HuH-7 (cell line): ENCODE measurements at places on chromosomes 12 and 14.

DNA sequence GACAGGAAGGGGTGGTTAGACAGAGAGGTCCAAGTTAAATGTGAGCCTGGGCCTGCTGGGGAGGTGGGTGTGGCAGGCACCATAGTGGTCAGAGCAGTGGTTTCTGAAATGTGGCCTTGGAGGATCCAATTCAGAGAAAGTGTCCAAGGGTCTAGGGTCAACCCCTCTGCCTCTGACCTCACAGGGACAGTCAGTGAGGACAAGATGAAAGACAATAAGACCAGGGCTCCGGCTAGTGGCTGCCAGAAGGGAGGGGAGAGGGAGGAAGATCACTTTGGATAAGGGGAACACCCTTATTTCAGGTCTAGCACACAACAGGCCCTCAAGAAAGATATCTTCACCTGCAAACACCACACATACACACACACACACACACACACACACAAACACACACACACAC is 335.1 kb downstream of the MED13L start:
- DNase-seq = no peak

DNA sequence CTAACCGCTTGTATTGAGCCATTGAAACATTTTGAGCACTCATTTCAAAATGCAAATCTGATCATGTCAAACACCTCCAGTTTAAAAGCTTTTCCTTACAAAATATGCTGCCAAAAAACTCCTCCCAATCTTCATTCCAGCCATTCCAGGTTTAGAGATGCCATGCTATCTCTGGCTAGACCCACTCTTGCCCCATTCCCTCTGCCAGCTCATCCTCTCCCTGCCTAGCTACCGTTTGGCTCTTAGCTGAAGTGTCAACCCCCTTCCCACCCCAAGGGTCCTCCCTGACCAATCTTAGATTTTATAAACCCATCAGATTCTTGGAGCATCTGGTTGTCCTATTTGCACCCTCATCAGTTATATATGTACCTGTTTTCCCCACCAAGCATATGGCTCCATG is 75.0 kb downstream of the SCAF11 start:
- DNase-seq = no peak

- peak; percentile 30 for DNase-seq
Measured at GRCh38 chr14:26597589-26598080, at the start of gene NOVA1. Gene NOVA1 (minus strand): TSS chr14:26598033. CDS start chr14:26597436, 597 bp downstream.

DNA sequence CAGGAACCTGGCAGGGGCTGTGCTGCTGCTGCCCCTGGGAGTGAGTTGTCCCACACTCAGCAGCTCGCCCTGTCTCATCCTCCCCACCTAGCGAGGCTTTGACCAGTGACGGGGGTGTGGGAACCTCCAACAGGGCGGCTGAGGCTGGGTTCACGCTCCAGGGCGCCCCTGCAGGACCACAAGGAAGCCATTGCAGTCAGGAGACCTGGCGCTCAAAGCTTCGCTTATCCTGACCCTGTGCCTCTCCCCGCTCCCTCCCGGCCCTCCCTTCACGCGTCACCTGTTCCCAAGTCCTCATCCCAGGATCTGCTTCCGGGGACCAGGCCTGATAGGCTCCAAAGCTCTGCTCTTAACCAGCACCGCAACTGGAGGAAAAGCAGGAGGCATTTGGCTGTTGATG is 272.0 kb upstream of the SFSWAP start:
- DNase-seq = no peak

- no peak for DNase-seq
Measured at GRCh38 chr12:46752396-46752795, 73.4 kb downstream of the SLC38A4 start.

GRCh38 chr12:69873429-69873828 is 48.4 kb downstream of the MYRFL start:
- no peak for DNase-seq

DNA sequence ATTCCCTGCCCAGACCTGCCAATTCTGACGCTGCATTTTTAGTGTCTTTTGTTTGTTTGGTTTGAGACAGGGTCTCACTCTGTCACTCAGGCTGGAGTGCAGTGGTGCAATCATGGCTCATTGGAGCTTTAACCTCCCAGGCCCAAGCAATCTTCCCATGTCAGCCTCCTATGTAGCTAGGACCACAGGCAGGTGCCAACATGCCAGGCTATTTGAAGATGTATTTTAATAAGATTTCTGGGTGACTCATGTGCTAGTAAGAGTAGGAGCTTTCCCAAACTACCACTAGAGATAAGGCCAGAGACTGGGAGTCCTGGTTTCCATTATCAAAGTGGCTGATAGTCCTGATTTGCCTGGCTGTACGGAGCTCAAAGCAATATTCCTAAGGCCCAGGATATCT is 693.3 kb downstream of the MED13L start:
- no peak for DNase-seq

DNA sequence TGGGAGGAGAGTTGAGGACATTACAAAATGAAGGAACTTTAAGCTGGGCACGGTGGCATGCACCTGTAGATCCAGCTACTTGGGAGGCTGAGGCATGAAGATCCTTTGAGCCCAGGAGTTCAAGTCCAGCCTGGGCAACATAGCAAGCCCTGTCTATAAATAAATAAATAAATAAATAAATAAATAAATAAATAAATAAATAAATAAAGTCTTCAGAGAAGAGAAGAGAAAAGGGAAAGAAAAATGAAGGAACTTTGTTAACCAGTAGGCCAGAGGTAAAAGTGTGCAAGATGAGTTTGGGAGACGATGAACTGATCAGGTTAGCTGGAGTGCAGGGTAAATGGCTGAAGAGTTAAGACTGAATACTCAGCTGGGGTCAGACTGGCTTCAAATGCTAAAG is 20.1 kb downstream of the PNMA1 start:
- DNase-seq = no peak
